Effector CD8-positive, alpha-beta T cell (primary cell): ENCODE measurements at places on chromosomes 6 and 20.

GRCh38 chr6:159726255-159726917, 920 bp upstream of the WTAP start:
- DNase-seq, result no peak

DNA sequence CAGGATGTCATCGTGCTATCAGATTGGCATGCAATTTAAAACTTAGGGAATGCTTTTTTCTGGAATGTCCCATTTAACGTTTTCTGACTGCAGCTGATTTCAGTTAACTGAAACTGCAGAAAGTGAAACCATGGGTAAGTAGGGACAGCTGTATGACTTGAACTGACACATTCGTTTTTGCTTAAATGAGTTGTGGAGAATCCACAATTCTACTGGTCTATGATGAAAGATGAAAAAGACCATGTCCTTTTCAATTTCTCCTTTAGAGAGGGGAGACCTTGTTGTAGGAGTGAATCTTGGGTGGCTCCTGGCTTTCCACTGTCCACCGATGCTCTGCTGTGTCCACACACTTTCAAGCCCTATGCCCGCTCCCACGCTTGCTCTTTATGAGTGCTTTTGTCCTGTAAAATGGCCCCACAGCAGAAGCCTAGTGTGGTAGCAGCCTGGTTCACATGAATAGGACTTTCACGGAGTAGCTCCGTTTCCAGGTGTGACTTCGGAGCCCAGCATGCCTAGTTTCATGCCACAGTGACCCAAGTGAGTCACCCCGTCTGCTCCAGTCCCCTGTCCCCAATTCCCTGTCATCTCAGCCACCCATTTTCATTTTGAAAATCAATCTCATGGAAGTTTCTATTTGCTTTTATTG, 21.9 kb downstream of the DYNLT1 start:
- DNase-seq, result no peak

DNA sequence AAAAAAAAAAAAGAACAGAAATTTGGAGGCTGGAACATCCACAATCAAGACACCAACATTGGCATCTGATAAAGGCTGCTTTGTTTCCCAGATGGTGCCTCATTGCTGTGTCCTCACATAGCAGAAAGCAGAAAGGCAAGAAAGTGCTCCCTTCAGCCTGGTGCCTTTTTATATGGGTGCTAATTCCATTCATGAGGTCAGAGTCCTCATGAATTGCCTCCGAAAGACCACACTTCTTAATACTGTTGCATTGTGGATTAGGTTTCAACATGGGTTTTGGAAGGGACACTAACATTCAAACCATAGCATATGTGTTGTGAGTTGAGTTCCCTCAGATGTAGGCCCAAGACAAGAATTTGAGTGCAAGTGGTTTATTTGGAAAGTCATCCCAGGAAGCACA, 8.0 kb upstream of the C20orf202 start:
- no peak for DNase-seq

- DNase-seq, result no peak
Observed at GRCh38 chr20:61287583-61288275, 35.7 kb downstream of the CDH4 start.

GRCh38 chr6:4363656-4364055, 228.3 kb upstream of the ECI2 start:
- DNase-seq, result no peak

GRCh38 chr6:71766796-71767195, 119.6 kb upstream of the RIMS1 start:
- DNase-seq, result no peak

- DNase-seq, result no peak
Observed at GRCh38 chr6:133590814-133591213, 298.1 kb upstream of the TCF21 start.

GRCh38 chr6:133591275-133591674, 297.6 kb upstream of the TCF21 start:
- DNase-seq, result no peak

- DNase-seq, result no peak
Observed at GRCh38 chr20:63330940-63331339, 30.2 kb downstream of the CHRNA4 start.

GRCh38 chr20:3721912-3722311, 9.5 kb upstream of the SIGLEC1 start:
- no peak for DNase-seq

GRCh38 chr20:59577037-59577808, 27.1 kb upstream of the PHACTR3 start:
- DNase-seq, result no peak

DNA sequence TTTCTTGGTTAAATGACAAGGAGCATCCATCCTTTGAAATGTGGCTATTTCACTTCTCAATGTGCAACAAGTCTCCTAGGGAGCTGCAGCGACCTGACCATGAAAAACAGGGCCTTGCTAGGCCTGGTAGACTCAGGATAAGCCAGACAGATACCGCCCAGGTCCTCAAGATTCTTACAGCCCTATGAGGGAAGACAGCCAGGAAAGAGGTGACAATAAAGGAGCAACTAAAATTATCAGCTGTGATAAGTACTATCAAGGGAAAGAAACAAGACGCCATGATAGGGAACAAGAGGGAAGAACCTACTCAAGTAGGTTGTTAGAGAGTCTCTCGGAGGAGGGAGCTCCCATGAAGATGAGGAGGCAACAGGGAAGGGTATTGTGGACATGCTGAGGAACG, 51.4 kb upstream of the EMILIN3 start:
- no peak for DNase-seq

- no peak for DNase-seq
Observed at GRCh38 chr6:111810294-111811131, 62.7 kb downstream of the FYN start.

GRCh38 chr6:6469074-6469473, 119.4 kb upstream of the LY86 start:
- no peak for DNase-seq

DNA sequence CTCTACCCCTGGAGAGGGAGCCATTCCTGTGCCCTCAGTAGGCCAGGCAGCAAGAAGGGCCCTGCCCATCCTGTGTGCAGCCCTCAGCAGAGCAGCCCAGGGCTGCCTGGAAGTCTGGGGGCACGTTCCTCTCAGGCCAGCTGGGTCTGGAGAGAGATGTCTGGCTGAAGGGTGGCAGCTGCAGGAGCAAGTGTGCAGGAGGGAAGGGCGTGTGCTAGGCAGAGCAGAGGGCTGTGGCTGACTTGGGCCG, 62.7 kb downstream of the NOL4L start:
- no peak for DNase-seq

- DNase-seq, result no peak
Observed at GRCh38 chr6:109503327-109504224, 20.6 kb upstream of the ZBTB24 start.

- no peak for DNase-seq
Observed at GRCh38 chr20:12963416-12963815, 45.4 kb upstream of the SPTLC3 start.

DNA sequence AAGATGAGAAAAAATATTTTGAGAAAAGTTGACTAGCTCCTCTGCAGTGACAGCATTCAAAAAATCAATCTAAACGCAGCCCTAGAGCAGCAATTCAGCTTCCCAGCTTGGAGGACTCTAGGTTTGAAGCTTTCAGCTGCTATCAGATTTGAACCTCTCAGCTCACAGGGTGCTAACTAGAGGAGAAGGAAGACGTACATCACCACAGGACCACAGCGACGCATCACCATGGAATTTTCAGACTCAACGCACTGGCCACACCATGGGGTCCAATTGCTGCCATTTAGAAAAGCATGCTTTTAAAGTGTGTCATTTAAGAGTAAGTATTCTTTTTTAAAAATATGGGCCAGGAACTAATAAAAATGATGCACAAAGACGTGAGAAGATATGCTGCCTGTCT, 45.0 kb upstream of the FUCA2 start:
- DNase-seq, result no peak

- no peak for DNase-seq
Observed at GRCh38 chr20:37526839-37527637, 638 bp downstream of the BLCAP start.

- DNase-seq, result no peak
Observed at GRCh38 chr20:61253640-61254511, 1.8 kb downstream of the CDH4 start.

DNA sequence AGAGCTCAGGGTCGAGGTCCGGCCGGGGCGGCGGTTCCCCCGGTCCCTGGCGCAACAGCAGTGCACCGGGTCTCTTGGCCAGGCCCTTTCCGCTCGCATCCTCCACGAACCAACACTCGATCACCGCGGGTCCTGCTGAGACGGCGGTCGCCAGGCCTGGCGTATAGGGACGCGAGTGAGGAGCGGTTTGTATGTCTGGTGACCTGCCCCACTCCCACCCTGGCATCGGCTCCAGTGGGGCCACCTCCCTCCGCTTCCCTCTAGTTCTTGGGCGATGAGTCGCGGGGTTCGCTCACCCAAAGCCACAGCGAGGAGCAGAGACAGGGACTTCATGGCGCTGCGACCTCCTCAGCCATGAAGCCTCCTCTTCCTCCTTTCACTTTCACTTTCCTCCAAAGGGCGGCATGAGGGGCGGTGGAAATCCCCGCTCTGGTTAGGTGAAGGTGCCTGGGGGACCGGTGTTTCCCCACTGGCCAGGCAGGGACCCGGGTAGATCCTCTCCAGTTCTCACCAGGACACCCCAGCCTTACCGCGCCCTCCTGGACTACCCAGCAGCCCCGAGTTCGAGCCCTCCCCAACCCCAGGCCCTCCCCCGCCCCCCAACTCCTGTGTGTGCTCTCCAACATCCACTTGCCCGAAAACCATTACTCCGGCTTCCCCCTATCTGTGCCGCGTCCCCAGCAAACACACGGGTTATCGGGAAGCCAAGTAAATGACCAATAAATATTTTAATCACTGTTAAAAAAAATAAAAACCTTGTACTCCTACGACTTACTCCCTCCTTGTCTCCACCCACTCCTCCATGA, at the start of gene TAPBP:
Gene TAPBP (minus strand): TSS at position 370 of the 806 bp plus-strand sequence. CDS start 37 bp downstream, at position 333.
- peak; percentile 81 for DNase-seq

DNA sequence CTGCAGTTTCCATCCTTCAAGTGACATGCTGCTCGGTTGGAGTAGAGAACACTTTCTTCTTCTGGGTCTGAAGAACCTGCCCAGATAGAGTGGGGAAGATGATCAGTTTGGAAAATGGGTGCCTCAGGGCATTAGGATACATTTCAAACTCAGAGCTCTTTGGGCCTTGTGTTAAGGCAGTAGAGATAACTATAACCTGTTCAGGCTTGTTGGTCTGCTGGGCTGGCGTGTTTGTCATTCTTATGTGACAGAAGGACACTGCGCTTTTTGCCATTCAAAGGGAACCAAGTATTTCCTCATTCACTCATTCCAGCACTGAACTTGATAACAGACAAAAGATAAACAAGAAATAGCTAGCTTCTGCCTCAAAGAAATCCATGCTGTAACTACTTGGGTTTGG, 3.8 kb downstream of the TOMM34 start:
- DNase-seq, result no peak

- no peak for DNase-seq
Observed at GRCh38 chr20:61731363-61732181, 334.1 kb downstream of the TAF4 start.

GRCh38 chr20:24943196-24943595, 5.9 kb upstream of the CST7 start:
- DNase-seq, result no peak
